ENCODE measurements at places on chromosomes 7 and 10. TPM values are rescaled to one million over a fixed set of nuclear protein-coding genes. Genes with fewer than 3 reads are reported as not detected.

GRCh38 chr7:51764976-51765375, 448.4 kb upstream of the COBL start:
- DNase-seq: no peak

DNA sequence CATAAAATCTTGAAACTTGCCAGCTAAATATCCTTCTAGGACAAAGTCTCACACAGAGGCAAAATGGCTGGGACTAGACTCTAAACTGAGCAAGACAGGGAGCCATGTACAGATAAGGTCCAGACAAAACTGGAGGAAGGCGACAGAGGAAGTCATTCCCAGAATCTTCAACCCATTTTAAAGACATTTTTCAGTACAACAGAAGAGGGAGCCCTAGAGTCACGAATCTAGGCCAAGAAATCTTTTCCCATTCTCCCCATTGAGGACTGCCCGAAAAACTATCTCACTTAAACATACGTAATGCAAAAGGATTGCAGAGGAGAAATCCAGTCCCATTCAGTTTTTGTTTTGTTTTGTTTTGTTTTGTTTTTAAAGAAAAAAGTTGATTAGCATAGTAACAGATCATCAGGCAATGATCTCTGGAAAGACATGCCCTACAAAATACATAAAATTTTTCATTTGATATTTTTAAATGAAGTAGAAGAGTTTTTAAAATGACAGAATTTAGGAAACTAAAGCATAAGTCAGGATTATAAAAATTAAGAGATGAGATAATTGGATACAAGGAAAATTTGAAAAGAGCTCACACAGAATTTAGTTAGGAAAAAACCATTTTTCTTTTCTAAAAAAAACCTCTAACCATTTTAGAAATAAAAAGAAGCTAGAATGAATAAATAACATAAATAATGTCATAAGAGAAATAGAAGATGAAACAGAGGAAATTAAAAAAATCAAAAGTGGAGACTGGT, 16.9 kb upstream of the PRF1 start:
- DNase-seq: no peak

The CLEC5A gene
- 0.60 TPM for total RNA-seq

The AKR1B1 gene
- 66.0 TPM for total RNA-seq

The SUN3 gene
- total RNA-seq: not detected

All from omental fat pad (tissue), 4 donors.